Stimulated activated CD8-positive, alpha-beta memory T cell treated with anti-CD3 and anti-CD28 coated beads, Interleukin-4, amount 100 ng/mL, for 48 hours (primary cell): ENCODE measurements at places on chromosomes 5 and 9.

DNA sequence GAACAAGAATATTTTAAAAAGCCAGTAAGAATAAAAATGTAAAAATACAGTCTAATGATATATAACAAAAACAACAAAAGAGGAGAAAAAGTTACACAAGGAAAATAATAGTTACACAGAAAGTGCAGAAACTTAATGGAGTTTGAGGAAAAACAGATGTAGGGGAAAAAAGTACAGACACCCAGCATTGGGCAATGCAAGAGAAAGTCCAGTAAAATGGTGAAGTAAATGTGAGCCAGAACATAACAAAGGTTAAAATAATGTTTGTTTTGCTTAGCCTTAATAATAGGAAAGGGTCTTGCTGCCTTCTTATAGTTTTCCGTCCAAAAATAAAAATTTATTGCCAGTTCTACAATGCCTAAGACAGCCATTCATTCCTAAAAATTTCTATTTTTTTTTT, 364.2 kb downstream of the NNT start:
- DNase-seq: no peak

- no peak for DNase-seq
Measured at GRCh38 chr5:171762021-171762608, 23.5 kb upstream of the SMIM23 start.

DNA sequence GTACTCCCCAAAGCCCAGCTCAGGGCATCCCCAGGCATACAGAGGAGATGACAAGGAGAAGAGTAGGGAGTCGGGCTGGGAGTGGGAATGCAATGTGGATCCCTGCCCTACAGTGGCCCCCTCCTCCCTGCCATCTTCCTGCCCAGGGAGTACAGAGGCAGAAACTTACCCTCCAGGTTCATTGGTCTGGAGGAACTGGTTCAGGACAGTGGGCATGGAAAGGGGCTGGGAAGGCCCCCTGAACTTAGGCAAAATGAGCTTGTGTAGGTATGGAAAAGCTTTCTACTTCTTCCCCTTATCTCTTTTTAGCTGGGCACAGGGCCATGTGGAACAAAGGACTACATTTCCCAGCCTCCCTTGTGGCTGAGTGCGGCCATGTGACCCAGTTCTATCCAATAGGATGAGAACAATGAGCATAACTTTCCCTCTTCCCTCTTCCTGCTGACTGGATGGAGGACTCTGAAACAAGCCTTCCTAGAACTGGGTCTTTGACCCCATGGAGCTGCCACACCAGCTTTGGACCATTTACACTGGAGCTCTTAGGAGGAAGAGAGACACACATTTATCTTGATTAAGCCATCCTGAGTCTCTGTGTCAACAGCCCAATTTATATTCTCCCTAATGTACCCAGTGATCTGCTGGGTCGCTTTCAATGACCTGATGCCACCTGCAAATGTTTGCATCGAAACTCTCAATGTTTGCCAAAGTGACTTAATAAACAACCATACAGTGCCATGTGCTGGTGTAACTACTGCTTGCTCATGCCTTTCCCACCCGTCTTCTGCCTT, 25.0 kb upstream of the HMCN2 start:
- DNase-seq: peak; percentile 56

DNA sequence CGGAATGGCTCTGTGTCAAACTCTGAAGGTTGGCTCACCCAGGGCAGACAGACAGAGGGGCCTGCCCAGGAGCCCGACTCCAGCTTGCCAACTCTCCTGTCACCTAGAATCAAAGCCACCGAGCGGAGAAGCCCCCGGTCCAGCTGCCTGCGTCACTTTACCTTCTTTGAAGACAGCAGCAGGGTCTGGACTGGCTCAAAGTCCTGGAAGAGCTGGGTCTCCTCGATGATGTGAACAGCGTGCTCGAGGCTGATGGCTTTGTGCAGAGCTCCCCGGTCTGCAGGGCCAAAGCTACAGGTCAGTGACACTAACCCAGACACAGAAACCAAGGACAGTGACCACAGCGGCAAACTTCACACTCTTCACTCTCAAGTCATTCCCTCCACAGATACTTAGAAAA, 67.9 kb downstream of the SECISBP2 start:
- no peak for DNase-seq

- no peak for DNase-seq
Measured at GRCh38 chr5:64678374-64678773, 11.9 kb upstream of the SHISAL2B start.
